ENCODE measurements at places on chromosomes 2 and 18.
A peak's percentile ranks its signal among the peaks of the same experiment; 100 is the strongest.

GRCh38 chr2:40955635-40956034 is 503.7 kb upstream of the SLC8A1 start:
- no peak for DNase-seq

- DNase-seq = no peak
Observed at GRCh38 chr2:69584127-69584889, 59.2 kb downstream of the AAK1 start.

DNA sequence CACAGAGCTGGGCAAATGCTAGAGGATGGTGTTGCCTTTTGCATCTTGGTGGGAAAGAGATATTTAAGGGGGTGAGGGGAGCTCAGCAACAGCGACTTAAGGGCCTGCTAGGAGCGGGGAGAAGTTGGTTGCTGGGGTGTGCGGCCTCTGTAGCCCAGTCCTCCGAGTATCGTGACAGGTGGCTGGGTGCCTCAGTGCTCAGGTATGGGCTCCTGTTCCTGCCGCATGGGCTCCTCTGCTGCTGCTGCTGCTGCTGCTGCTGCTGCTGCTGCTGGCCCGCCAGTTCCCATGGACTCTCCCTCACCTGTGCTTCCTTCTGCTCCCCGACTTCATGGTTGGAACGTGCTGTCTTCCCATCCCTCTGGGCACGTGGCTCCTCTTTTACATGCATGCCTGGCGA is 22.0 kb downstream of the AGAP1 start:
- no peak for DNase-seq

DNA sequence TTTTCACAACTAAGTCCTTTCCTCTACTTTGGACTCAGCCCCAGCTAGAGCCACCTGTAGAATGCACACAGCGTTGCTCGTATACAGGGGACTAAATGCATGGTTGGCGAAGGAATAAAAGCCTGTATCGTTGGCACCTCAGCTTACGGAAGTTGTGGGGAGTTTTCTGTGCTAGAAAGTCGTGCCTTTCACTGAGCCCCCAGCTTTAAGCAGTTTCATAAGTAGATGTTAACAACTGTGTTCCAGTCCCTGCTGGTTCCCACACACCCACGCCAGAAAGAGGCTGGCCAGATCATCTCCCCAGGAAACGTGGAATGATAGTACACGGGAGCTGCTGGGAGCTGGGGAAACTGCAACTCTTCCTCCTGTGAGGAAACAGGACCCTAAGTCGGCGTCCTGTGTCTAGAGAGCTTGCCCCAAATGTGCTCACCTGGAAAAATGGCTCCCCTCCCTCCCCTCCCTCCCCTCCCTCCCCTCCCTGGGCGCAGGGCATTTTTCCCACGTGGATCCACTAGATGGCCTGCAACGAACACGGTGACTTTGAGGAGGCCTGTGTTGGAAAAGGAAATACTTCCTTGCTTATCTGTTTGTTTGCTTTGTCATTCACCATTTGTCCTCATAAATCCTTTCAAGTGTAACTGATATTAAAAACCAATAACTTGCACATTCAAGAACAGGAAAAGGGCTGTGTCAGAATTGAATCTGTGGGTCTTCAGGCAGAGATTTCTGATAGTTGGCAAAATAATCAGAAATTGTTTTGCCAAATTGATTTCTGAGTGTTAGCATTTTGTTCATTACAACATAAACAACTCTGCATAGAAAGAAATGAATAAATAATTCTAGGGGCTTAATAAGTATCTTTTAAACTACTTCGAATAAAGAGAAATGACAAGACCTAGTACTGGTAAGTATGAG is 43.9 kb upstream of the RFX8 start:
- DNase-seq = no peak

DNA sequence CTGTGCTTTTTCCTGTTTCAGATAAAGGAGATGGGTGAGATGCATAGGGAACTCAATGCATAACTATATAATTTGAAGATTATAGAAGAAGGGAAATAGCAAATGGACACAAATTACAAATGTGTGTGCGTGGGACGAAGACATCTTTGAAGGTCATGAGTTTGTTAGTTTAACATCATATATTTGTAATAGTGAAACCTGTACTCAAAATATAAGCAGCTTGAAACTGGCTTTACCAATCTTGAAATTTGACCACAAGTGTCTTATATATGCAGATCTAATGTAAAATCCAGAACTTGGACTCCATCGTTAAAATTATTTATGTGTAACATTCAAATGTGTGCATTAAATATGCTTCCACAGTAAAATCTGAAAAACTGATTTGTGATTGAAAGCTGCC is 16.4 kb upstream of the MSH2 start:
- DNase-seq = no peak

DNA sequence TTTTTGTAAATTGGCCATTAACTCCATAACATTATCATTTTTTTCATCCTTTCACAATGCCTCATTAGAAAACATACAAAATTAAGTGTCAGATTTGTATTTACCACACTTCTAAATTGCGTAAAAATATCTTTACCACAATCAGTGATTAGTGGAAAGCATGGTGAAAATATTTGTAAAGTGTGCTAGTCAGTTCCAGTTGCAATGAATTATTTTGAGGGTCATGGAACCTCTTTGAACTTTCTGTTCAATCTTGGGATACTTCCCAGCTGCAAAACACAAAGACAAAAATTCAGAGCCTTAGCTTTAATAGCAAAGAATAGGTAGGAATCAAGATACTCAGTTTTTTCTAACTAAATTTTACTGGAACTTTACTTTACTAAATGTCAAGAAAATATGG is 4.0 kb upstream of the COL3A1 start:
- DNase-seq = no peak

DNA sequence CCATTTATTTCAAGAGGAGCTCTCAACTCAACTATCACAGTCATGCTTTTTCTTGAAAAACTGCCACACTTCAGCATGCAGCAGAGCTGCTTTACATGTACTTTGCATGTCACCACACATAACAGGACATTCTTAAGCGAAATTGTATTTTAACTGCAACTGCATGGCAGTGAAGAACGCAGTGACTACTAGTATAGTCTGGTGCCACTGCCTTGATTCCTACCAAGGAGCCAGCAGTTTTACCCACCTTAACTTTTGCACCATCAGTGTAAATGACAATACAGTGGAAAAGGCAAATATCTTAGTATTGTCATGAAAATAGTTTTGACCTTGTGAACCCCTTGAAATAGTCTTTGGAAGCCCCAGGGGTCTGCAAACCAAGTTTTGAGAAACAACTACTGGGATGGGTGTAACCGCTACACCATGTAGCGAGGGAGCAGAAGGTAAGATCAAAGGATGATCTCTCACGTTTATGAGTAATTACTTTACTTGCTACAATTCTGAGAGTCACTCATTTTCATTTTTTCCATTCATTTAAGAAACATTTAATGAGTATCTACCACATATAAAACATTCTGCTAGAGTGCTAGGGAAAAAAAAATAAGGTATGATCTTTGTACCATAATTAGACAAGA is 32.3 kb upstream of the MPP4 start:
- DNase-seq = peak; percentile 3
